Stimulated activated CD4-positive, alpha-beta T cell treated with anti-CD3 and anti-CD28 coated beads, Interleukin-1b, Interleukin-23, amount 100 ng/mL, for 4 hours (primary cell): ENCODE measurements at places on chromosomes 2 and 18.

- DNase-seq: no peak
Measured at GRCh38 chr2:105494683-105495425, 96.0 kb upstream of the FHL2 start.

GRCh38 chr2:60247471-60247870 lies 306.0 kb downstream of the BCL11A start:
- DNase-seq: no peak

GRCh38 chr18:32879497-32879896 lies 106.7 kb upstream of the KLHL14 start:
- no peak for DNase-seq

- no peak for DNase-seq
Measured at GRCh38 chr2:127093648-127094210, 13.2 kb downstream of the BIN1 start.

GRCh38 chr2:177338177-177338721 lies 54.3 kb upstream of the AGPS start:
- DNase-seq: no peak

DNA sequence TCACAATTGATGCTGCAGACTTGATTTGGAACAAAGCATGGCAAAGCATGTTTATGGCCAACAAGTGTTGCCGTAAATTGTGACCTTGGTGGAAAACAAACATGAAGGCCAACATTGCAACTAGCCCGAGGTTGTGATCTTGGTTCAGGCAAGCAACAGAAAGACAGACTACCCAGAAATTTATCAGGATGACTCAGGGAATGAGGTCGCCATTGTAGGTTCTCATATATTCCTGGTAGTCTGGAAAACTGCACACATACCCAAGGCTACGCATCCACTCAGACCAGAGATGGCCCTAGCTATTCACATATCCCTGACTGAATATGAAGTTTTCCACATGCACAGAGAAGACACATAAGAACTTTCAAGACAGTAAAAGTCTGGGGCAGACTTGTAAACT lies 30.1 kb downstream of the CYP1B1 start:
- DNase-seq: no peak

DNA sequence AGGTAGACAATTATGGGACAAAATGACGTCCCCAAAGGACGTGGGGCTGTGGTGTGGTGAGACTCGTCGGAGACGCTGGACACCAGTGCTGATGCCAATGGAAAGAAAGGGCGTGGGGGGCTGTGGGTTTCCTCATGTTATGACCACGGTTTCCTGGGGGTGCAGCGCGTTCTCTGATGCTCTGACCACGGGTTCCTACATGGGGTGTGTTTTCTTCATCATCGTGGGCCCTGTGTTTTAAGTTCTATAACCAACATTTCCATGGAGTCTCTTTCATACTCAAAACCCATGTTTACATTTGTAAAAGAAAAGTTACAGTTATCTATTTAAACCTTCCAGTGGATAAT lies 141.6 kb downstream of the RTP5 start:
- DNase-seq: no peak

DNA sequence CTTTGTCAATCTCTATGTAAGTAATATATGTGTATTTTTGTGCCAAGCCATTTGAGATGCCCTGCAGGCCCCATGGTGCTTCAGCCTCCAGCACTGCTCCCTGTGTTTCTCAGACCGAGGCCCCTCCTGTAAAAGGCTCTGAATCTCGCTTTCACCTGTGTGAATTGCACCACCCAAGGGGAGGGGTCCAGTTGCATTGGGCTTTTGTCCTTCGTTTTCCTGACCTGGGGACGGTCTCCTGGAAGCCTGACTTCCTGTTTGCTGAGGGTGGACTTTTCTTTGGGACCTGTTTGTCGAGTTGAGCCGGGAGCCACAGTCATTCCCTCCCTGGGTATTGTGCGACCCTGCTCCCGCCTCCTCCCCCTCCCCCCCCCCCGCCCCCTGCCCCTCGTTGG lies 48.9 kb downstream of the AGAP1 start:
- DNase-seq: no peak

DNA sequence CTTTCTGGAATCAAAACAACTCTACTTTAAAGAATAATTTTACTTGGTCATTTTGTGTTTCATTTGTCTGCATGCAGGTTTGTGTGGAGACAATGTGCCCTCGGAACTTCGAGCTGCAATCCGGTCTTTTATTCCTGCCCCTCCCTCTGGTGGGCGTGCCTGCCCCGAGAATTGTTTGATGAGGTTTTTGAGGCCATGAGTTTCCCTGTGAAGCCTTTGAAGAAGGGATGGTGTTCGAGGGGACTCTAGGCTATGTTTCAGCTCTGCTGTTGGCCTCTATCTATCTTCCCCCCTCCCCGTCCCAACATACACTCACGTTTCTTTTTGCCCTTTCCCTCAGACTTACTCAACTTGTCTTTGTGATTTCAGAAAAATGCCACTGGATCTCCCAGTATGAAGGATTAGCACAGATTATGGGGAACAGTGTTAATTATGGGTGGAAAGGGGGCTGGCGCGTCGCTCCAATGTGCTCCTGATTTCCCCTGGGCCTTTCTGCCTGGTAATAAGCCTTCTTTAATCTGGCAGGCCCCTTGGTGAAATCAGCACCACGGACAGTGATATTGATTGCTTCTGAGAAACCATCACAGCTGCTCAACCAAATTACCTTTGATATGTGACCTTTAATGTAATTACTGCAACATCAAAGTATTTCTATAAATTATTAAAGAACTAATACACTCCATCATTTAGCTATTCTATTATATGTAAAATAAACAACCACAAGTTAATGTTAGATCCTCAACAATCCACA lies 82.2 kb downstream of the CELF4 start:
- no peak for DNase-seq

GRCh38 chr18:57921708-57922107 lies 118.6 kb upstream of the ATP8B1 start:
- no peak for DNase-seq

GRCh38 chr2:444937-445884 lies 157.3 kb upstream of the ALKAL2 start:
- no peak for DNase-seq

DNA sequence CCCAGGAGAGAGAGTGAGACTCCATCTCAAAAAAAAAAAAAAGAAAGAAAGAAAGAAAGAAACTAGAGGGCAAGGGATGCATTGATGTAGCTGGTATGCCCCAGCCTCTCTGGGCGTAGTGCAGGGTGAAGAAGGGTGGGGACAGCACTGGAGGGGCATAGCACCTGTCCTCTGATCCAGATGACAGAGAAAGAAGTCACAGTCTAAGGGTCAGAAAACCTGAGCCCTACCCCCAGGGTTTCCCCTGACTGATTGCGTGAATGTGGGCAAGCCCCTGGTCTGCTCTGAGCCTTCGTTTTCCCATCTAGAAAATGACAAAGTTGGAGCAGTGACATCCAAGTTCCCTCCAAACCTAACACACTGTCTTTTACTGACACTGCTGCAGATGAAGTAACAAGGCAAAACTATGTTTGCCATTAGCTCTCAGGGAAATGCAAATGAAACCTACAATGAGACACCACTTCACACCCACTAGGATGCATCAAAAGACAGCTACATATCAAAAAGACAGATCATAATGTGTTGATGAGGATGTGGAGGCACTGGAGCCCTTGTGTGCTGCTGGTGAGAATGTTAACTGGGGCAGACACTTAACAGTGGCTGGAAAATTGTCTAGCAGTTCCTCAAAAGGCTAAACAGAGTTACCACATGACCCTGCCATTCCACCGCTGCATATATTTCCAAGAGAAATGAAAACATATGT lies 19.5 kb upstream of the YWHAQ start:
- DNase-seq: no peak

GRCh38 chr2:149732730-149733290 lies 145.2 kb upstream of the MMADHC start:
- no peak for DNase-seq

DNA sequence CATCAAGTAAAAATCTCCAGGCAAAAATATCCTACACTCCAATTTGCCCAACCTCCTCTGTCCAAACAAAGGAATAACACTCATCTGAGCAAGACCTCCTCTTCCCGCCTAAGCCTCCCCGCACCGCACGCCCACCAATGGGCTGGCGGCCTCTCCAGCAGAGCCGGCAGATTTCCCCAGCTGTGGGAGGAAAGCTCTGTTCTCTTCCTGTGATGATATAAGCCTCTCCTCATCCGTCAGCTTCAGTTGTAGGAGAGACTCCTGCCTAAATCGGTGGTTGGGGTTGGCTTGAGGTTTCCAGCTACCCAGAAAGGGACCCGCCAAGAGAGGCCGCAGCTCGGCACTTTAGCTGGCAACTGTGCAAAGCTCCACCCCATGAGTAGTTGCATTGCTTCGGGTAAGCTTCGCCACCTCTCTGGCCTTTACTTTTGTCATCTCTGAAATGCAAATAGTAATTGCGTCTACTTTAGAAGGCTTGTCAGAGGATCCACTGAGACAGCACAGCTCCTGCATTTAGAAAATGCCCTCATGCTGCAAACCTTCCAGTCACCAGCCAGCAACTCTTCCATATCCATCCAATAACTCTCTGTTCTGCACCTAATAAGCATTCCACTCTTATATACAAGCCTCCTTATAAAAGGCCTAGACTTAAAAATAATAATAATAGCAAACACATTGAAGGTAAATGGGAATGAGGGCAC lies 146.4 kb downstream of the MYT1L start:
- DNase-seq: no peak

GRCh38 chr2:191019376-191019775 lies 5.4 kb upstream of the STAT1 start:
- no peak for DNase-seq

- no peak for DNase-seq
Measured at GRCh38 chr2:65781756-65782155, 349.4 kb upstream of the SPRED2 start.

- no peak for DNase-seq
Measured at GRCh38 chr2:200777275-200777674, 34.4 kb upstream of the BZW1 start.

DNA sequence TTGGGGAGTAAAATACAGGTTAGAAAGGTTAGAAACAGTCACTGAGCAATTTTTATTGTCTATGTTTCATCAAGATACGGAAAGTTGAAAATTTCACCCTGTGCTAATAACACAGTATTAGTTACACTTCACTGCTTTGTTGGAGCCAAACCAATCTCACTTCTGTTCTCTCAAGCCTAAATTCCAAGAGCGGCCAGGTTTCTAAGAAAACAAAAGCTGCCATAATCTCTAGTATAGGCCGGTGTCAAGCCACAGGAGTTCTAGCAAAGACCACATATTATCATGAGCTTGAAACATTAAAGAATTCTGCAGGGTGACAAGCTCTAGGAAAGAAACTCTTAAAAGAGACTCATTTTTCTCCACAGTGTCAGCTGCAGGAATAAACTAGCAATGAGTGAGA lies 128.7 kb downstream of the TXNL1 start:
- no peak for DNase-seq

GRCh38 chr2:205858881-205859441 lies 176.7 kb downstream of the NRP2 start:
- no peak for DNase-seq

- no peak for DNase-seq
Measured at GRCh38 chr2:111235192-111236015, 114.7 kb downstream of the BCL2L11 start.

DNA sequence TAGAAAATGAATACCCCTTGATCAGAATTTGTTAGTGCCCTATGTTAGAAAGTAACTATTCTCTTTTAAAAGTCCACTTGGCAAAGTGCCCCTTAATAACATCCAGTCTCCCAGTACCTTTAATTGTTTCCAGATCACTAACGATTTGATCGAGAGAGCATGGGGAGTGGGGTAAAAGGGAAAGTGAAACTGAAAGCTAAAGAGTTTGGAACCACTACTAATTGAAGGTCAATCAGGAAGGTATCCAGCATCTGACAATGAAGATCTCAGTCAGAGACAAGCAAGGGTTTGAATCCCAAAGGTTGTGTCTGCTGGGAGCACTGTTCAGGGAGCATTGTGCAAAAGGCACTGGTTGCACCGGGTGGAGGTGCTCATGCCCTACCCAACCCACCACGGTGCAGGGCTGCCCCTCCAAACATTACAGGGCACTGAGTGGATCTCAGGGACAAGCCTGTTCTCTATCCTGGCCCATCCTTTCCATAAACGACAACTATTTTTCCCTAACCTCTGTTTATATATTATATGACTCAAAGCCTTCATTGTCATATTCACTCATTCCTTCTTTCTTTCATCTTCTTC lies 14.6 kb upstream of the RIT2 start:
- no peak for DNase-seq

- DNase-seq: no peak
Measured at GRCh38 chr2:241924909-241925250, 55.4 kb downstream of the RTP5 start.

- DNase-seq: no peak
Measured at GRCh38 chr2:95328358-95329125, 31.4 kb downstream of the KCNIP3 start.

- DNase-seq: no peak
Measured at GRCh38 chr18:48660346-48661228, 121.8 kb downstream of the CTIF start.

DNA sequence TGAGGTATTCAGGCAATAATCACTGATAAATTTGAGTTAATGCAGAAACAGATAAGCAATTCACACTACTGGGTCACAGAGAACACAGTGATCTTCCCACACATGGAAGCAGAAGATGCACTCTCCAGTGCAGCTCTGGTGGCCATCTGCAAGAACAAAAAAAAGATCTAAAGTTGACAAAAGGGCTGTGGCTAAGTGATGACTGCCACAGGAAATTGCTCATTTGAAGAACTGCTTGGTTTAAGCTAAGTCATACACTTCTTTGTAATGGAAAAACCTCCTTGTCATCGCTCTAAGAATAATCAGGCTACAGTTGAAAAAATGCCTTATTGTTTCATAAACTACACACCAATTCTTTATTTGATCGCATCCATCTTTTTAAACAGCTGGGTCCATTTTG lies 115.1 kb downstream of the DTNB start:
- no peak for DNase-seq

DNA sequence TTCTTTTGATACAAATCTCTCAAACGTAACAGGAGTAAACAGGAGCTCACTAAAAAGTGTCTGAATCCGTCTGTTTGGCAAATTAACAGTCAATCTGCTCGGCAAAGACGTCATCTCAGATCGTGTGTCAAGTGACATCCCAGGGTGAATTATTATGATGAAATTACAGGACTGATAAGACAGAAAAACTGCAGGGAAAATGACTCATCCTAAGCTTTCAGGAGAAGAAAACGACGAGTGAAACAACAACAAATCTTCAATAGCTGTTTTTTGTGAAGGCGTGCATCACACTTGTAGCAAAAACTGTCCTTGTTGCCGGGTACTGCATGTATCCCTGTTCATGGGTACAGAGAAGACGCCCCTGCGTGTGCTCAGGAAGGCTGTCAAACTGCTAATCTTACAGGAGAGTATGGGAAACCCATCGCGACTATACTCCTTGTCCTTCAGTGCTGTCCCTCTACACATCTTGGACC lies 24.9 kb downstream of the EPB41L3 start:
- no peak for DNase-seq

GRCh38 chr2:65944213-65944612 lies 490.7 kb upstream of the MEIS1 start:
- DNase-seq: no peak

- DNase-seq: no peak
Measured at GRCh38 chr2:200788121-200788718, 23.5 kb upstream of the BZW1 start.

DNA sequence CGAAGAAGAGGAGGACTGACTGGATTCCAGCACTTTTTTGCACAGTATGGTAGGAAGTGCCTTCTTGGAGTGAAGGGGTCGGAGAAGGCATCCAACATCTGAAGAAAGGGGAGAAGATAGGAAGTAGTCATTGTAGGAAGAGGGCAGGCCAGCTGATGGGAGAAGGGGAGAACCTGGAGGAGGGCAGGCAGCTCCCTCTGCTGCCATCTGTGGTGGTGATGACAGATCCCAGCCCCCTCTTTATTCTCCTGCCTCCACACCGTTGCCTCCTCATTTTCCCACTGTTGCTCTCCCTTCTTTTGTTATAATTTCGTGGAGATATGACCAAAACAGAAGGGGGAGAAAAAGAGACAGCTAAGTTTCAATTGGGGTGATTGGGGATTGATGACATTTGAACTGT lies 2.9 kb upstream of the SCYGR2 start:
- DNase-seq: no peak
